CD8-positive, alpha-beta T cell (primary cell): ENCODE measurements at places on chromosomes 12 and 14.
A peak's percentile ranks its signal among the peaks of the same experiment; 100 is the strongest.

DNA sequence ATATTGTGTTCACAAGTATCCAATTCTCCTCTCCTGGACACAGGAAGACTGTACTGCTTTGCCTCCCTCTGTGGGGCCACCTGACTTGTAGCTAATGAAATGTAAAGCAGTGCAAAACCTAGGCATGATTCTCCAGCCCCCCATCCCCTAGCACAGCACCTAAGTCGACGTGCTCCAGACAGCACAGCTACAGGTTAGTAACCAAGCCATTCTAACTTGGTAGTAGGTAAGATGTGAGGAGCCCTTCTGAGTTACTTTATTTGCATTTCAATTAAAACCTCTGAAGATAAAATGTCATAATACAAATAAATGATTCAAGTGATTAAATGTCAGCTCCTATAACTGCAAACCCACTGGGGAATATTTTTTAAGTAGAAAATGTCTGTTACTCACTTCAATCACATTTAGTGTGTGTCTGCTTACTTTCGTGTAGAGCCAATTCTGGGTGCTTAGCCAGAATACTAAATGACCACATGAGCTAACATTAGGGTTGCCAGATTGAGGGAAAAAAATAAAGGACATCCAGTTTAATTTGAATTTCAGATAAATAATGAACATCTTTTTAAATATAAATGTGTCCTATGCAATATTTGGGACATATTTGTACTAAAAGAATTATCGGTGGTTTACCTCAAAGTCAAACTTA, 64.8 kb upstream of the HIF1A start:
- no peak for DNase-seq

DNA sequence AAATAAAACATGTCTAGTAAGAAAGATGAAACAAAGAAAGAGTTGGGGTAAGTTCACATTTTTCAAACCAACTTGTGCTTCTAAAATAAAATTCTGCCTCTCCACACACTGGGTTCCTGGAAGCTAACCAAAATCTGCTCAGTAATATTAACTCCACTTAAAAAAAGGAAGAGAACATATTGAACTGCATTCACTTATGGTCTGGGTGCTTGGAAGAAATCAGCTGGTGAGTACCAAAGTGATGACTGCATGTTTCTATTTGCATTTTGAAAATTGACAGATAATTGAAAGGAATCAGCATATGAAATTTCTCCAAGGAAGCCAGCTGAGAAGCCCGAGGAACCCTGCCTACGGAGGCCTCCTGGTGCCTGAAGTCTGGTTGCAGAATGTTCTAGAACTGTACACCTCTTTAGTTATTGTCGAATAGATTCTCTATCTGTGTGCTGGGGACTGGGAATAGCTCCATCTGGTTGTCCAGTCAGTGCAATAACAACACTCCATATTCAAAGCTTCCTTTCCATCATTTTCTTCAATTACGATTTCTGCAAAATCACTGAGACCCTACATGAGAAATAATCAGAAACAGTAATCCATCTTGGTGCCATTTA, 836.1 kb downstream of the VRK1 start:
- DNase-seq = no peak

GRCh38 chr12:69569236-69569635, 16.0 kb upstream of the CCT2 start:
- no peak for DNase-seq

- no peak for DNase-seq
These were observed 481.9 kb upstream of the NOVA1 start for GRCh38 chr14:27079716-27080115.

DNA sequence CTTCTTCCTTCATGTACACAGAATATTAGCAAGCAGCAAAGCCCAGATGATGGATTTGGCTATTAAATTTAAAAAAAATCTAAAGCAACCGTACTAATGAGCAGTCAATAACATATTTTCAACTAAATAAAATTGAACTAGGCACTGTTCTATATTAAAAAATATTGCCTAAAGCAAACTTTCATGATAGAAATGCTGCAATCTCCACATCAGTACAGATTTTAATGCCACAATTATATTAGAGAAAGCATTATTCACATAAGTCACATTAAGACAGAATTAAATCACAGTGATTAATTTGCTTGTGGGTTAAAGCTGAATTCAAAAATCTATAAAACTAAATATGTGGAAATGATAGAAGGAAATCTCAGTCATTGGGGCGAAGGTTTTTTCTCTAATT, 200.7 kb downstream of the KCNH5 start:
- DNase-seq = no peak

- DNase-seq = no peak
These were observed 97.1 kb upstream of the PLEKHG7 start for GRCh38 chr12:92605621-92606170.

DNA sequence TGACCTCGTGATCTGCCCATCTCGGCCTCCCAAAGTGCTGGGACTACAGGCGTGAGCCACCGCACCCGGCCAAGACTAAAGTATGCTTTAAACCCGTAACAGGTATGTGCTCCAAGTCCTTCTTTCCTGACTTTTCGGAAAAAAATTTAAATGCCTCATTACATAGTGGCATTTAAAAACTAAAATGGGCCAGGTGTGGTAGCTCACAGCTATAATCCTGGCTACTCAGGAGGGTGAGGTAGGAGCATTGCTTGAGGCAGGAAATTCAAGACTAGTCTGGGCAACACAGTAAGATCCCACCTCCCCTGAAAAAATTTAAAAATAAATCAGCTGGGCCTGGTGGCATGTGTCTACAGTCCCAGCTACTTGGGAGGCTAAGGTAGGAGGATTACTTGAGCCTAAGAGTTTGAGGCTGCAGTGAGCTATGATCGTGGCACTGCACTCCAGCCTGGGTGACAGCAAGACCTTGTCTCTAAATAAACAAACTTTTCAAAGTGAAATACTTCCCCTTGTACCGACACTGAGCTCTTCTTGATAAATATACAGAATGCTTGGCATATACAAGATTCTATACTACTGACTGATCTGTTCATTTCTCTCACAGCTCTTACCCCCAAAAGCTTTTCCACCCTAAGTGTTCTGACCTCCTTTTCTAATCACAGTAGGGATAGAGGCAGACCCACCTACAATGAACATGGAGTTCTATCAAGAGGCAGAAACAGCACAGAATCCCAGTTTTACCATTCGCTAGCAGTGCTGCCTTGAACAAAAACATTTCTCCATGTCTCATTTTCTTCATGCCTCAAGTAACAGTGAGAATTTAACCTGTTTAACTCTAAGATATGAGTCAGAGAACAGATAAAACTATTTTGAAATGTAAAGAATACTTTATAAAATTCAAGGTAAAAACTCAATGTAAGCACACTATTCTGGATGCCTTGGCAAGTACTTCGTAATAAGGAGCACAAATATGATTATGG, 7.9 kb downstream of the PPP4R3A start:
- no peak for DNase-seq

DNA sequence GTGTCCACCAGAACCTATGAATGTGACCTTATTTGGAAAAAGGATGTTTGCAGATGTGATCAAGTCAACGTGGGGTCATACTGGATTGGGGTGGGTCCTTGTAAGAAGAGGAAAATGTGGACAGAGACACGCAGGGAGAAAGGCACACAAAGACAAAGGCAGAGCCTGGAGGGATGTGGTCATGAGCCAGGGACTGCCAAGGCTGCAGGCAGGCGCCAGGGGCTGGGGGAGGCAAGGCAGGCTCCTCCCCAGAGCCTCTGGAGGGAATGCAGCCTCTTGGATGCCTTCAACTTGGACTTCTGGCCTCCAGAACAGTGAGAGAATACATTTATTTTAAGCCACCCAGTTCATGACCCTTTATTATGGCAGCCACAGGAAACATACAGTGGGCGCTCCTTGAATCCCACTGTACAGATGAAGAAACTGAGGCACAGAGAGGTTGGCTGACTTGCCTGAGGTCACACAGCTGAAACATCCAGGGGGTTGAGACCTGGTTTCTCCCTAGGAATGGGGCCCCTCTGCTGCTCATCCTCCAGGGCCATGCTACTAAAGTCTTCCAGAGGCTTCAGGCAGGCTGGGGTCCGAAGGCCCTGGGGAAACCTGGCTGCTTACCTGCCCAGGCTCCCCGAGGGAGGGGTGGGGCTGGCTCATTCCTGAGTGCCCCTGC, 99.7 kb downstream of the RFLNA start:
- DNase-seq = no peak

DNA sequence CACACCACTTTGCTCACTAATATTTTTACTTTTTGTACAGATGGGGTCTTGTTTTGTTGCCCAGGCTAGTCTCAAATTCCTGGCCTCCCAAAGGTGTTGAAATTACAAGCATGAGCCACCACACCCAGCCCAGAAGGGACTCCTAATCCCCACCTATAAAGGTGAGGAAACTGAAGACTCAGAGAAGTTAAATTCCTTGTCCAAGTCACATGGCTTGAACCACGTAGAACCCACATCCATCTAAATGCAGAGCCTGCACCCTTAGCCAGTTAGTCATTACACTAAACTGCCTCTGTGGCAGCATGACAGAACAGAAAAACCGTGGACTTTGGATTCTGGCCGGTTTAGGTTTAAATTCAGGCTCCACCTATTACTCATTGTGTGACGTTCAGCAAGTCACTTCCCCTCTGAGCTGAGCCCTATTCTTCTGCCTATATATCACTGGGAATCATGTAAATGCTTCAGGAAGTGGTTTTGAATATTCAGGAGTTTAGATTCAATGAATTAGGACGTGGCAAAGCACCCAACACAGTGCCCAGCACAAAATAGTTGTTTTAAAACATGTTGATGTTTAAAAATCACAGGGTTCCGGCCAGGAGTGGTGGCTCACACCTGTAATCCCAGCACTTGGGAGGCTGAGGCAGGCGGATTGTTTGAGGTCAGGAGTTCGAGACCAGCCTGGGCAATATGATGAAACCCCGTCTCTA, 3.0 kb upstream of the CORO1C start:
- DNase-seq = no peak

DNA sequence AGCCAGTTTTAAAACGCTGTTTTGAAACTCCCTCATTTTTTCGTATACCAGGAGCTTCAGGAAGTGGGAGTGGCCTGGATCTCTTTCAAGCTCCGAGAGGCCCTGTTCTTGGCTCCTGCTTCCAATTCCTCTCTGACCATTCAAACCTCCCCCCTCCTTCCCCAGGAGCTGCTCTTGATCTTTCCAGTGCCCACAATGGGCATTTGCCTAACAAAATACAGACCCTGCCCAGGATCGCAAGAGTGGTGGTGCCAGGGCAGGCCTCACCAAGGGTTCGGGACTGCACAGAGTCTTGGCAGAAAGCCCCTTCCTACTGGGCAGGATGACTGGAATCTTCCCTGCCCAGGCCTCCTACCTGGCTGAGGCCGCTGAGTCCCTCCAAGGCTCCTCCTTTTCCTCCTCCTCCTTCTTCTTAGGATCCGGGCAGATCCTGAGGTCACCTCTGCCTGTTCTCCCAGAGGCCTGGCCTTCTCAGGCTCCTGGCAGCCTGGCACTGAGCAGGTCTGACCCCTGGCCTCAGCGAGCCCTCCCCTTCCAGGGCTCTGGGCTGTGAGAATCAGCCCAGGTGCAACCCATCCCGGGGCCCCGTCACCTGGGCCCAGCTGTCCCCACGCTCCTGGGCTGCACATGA, 46.9 kb upstream of the NOS1 start:
- no peak for DNase-seq

- no peak for DNase-seq
These were observed 18.4 kb downstream of the PRKAB1 start for GRCh38 chr12:119686355-119686754.

DNA sequence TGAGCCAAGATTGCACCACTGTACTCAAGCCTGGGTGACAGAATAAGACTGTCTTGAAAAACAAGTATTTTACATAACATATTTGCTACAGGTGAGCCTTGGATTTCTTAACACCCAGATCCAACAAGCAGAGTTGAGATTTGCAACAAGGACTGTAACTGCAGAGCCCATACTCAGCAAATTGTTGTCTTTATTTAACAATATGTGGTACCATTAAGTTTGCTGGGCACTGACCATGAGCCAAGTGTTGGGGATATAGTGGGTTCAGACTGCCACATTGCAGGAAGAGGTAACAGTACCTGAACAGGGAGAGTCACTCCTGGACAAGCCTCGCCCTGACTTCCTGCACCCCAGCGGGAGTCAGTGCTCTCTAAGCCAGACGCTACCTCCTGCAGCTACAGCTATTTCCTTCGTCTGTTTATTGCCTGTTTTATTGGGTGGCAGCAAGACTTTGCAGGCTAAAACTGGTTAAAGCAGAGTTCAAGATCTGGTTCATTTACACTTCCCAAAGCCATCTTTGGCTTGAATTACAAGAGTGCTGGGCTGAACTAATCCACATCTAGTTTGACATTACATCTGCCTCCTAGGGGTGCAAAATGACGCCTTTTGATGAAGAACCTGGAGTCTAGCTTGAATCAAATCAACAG, 12.5 kb downstream of the AHSA1 start:
- no peak for DNase-seq

DNA sequence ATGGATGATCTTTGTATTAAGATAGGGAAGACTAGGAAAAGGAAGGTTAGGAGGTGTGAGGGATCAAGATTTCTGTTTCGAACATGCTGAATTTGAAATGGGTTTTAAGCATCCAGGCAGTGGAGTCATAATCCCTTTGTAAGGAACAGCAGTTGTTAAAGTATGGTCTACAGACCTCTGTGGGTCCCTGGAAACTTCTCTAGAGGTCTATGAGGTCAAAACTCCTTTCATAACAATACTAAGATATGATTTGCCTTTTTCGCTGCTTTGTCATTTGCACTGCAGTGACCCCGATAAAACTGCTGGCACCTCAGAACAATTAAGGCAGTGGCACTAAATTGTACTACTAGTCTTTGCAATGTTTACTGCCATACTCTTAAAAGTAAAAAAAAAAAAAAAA, 1.5 kb downstream of the RAD51AP1 start:
- no peak for DNase-seq

DNA sequence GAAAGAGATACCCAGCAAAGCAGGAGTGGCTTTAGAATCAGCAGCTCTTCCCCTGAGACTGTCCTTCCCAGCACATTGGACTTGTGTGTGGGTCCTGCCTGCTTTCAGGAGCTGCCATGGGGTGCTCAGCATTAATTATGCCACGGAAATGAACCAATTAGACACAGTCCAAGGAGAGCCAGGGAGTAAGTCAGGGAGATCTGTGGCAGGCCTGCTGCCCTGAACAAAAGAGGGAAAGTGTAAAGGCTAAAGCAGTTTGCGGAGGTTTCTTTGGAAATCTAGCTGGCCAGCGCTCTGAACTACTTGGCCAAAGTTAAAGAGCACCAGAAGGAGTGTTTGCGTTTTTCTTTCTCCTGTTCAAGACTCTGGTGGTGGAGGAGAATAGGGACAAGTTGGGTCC, 65.7 kb upstream of the SRSF5 start:
- DNase-seq = no peak

DNA sequence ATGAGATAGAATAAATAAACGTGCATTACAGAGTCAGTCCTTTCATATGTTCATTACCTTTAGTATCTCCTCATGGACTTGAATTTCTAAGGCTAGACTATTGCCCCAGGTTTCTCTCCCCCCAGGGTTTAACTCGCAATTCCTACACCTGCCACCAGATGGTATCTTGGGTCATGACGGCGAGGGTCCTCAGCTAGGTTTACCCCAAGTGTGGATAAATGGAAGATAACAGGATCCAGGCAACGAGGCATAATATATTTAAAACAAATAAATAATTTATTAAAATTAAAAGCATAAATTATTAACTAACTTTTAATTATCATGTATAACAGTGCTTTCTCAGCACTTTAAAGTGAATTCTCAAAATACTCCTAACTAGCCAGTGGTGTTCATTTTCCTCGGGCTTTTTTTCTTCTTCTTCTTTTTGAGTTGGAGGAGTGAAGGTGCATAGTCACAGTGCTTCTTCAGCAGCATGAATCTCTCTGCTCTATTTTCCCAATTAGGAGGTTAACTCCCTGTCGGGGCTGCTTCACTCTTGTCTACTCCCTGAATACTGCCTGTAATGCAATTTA, 243.5 kb upstream of the CAND1 start:
- DNase-seq = peak; percentile 33

- no peak for DNase-seq
These were observed 43.5 kb downstream of the ERH start for GRCh38 chr14:69354383-69355153.
